ENCODE measurements at places on chromosomes 4 and X.

DNA sequence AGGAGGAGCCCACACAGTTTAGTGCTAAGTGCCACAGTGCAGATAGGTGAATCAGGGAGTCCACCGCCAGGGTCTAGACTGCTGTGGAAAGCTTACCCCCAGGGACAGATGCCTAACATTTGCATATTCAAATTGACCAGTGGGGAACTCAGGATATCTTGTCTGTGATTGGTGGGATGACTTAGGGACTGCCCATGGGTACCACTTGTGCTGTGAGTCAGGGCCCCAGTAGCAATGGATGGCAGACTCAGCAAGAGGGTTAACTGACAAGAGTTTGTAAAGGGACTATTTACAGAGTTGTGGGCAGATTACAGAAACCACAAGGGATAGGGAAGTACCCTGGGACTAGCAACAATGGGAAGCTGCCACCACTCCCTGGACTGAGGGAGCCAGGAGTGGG, 282.1 kb downstream of the BCOR start:
- DNase-seq, result no peak

DNA sequence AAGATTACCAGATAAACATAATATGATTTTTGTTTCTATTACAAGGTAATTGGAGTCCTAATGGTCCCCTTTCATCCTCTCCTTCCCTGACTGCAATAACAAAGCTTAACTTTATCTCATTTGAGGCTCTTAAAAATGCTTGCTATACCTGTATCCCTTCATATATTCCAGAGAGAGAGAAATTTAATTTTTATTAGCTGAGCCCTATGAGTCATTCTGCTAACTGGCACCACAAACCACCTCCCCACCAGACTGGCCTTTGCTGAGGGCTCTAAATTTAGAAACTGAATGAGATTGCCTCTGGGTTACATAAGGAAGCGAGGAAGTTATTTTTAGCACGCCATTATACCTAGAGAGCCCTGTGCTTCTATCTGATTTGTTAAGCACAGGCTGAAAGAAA, 27.4 kb downstream of the CBLL2 start:
- DNase-seq, result peak; percentile 36

DNA sequence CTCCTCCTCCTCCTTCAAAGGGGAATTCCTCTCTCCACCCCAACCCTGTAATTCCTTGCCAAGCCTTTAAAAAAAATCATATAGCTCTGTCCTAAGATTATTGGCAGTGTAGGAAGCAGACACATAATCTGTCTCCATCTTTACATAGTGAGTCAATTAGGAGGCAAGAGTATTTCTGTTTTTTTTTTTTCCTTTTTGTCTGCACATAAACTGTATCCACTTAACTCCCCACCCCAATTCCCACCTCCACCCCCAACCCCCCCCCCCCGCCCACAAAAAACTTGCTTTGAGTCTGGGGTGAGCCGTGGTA, 182.5 kb downstream of the RASL11B start:
- no peak for DNase-seq

DNA sequence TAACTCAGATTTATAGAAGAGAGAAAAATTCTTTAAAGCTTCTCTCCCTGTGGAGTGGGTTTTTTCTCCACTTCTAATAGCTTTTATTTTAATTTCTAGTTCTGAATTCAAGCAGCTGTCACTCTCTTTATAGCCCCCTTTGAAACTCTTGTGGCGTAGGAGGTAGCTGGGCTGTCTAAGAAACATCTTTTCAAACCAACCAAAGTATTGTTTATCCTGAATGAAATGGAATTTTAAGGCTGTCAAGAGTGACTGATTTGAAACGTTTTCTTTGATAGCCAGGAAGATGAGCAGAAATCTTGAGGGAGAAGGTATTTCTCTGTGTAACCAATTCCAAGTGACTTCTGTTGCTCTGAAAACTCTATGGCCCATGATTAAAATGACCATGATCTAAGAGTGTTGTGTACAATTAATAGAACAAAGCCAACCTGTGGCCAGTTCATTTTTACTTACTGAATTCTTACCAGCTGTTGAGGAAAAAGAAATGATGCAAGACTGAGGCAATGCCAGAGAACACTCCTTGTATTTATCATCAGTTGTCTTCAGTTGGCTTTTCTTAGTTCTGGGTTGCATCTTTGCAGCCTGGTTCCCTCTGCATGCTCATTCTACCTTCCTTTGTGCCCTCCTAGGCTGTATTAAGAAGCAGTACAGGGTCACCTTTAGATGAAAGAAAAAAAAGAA, 298.4 kb downstream of the ARHGAP10 start:
- DNase-seq, result no peak

GRCh38 chr4:21543514-21543913, 405.1 kb downstream of the KCNIP4 start:
- DNase-seq, result no peak

- DNase-seq, result no peak
Observed at GRCh38 chrX:9824554-9824953, 38.3 kb downstream of the SHROOM2 start.

GRCh38 chrX:71660562-71661416, 6.6 kb upstream of the LOC101059915 start:
- DNase-seq, result no peak

DNA sequence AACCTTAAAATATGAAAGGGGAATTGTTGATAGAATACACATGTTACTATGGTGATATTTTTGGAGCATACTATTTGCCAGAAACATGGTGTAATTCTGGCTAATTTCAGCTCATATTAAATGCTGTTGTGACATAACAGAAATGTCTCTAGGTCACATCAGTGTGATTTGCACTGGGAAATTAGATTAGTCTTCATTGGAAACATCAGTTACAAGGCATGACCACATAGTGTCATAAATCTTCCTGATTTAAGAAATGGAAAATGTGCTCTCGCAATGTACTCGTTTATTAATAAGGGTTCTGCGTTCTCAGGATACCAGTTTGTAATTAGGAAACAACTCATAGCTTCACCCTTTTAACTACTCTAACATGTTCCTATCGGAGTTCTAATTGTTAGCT, 72.9 kb upstream of the GYPA start:
- DNase-seq, result no peak

GRCh38 chrX:72021975-72022374, 109.7 kb downstream of the RTL5 start:
- DNase-seq, result peak; percentile 11

DNA sequence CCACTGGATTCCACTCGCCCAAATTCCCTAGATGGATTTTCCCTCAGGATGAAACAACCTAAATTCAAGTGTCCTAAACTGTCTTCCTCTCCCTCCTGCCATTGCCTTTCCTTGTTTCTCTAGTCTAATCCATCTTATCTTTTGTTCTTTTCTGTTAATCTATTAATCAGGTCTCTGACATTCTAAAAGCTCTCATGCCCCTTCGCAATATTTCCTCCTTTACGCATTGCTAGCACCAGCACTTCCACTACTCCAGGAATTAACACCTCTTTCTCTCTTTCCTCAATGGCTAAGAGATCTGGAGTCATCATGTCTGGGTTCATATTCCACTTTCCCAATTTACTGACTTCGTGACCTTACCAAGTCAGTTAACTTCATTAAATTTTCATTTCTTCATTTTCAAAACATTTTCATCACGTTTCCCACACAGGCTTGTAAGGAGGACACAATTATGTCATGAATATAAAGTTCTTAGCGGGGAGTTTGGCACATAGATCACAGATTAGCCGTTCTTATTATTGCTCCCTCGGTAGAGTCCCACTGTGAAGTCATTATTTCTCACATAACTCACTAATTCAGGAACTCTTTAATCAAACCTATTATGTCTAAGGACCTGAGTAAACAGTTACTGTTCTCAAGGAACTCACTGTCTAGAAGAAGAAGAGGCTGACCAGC, 45.3 kb downstream of the FAT4 start:
- no peak for DNase-seq

DNA sequence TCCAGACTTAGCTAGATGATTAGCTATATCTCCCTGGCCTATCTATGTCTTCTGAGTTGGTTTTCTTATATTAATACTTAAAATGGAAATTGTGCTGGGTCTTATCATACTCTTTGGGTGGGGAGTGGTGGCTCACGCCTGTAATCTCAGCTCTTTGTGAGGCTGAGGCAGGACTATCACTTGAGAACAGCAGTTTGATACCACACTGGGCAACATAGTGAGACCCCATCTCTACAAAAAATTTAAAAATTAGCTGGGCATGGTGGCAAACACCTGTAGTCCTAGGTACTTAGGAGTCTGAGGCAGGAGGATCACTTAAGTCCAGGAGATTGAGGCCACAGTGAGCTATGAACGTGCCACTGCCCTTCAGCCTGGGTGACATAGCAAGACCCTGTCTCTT, 30.4 kb downstream of the WDFY3 start:
- DNase-seq, result no peak

- DNase-seq, result no peak
Observed at GRCh38 chr4:130293692-130294091, 1197.7 kb downstream of the C4orf33 start.

DNA sequence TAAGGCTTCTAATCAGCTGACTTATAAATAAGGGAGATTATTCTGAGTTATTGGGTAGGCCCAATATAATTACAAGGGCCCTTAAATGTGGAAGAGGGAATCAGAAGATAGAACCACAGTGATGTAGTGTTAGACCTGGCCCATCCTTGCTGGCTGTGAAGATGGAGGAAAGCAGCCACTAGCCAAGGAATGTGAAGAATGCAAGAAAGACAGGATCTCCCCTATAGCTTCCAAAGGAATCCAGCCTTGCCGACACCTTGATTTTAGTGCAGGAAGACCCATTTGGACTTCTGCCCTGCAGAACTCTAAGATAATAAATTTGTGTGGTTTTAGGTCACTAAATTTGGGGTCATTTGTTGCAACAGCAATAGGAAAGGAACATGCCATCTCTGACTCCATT, 150.6 kb downstream of the SPATA18 start:
- DNase-seq, result no peak

GRCh38 chr4:144787365-144788258, 141.7 kb downstream of the HHIP start:
- peak; percentile 34 for DNase-seq

GRCh38 chr4:144204431-144204830, 63.9 kb upstream of the GYPA start:
- no peak for DNase-seq

DNA sequence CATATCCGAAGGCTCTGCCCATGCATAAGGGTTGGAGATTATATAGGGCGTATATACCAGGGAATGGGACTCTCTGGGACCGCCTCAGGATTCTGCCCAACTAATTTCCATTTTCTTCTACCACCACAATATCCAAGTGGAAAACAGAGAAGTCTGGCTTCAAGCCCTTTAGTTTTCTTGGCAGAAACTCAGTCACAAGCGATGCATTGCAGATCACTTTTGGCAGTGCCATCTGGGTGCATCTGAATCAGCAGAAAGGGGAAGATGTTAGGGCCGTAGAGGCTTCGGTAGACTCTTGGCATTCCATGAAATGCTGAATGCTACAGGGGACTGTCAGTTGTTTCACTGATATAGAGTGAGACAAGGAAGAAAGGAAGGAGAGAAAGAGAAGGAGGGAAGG, 94.1 kb upstream of the FAM9B start:
- DNase-seq, result no peak

GRCh38 chrX:45775468-45775867, 574.8 kb upstream of the DIPK2B start:
- peak; percentile 70 for DNase-seq

GRCh38 chrX:10190367-10190766, 33.6 kb downstream of the CLCN4 start:
- DNase-seq, result peak; percentile 58

GRCh38 chr4:2322227-2322626, 60.3 kb upstream of the MXD4 start:
- DNase-seq, result no peak

- DNase-seq, result no peak
Observed at GRCh38 chrX:1449036-1449822, 3.5 kb downstream of the ASMTL start.

GRCh38 chr4:189355590-189355989, 585.1 kb upstream of the FRG1 start:
- DNase-seq, result no peak

GRCh38 chr4:8156617-8157016, 2.0 kb downstream of the ABLIM2 start:
- no peak for DNase-seq

DNA sequence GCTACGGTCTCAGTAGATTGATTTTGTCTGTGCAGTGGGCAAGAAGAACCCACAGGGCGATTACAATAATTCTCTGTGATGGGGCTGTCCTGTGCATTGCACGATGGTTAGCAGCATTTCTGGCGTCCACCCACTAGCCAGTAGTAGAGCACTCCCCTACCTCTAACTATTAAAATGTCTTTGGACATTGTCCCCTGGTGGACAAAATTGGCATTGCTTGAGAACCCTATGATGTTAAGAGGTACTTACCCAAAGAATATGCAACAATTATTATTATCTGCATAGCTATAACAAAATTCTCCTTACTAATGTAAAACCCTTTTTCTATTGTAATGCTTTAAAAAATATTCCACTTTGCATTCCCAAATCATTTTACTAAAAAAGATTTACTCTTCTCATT, 109.5 kb upstream of the VCX3A start:
- DNase-seq, result peak; percentile 12

DNA sequence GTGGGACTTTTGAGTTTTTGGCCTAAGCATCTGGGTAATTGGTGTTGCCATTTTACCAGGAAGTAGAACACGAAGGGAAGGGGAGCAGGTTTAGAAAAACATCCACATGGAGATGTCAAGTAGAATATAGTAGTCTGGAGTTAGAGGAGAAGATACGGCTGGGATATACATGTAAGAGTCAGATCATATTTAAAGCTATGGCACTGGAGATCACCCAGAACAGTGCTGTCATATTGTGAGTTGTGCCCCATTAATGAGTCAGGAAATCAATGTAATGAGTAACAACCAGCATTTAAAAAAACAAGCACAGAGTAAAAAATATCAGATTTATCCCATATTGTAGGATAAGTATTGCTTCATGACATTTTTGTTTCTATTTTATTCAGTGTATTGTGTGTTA, 4.2 kb downstream of the GSTCD start:
- DNase-seq, result peak; percentile 35

- DNase-seq, result no peak
Observed at GRCh38 chr4:8373270-8373972, 67.1 kb downstream of the ACOX3 start.

- peak; percentile 43 for DNase-seq
Observed at GRCh38 chr4:145936997-145937901, 1.4 kb downstream of the ZNF827 start.

GRCh38 chr4:165945991-165946390, 73.0 kb downstream of the TLL1 start:
- DNase-seq, result no peak

GRCh38 chrX:43386875-43387274, 269.2 kb upstream of the MAOA start:
- DNase-seq, result no peak

GRCh38 chrX:19709812-19710518, 177.4 kb downstream of the SH3KBP1 start:
- peak; percentile 72 for DNase-seq

DNA sequence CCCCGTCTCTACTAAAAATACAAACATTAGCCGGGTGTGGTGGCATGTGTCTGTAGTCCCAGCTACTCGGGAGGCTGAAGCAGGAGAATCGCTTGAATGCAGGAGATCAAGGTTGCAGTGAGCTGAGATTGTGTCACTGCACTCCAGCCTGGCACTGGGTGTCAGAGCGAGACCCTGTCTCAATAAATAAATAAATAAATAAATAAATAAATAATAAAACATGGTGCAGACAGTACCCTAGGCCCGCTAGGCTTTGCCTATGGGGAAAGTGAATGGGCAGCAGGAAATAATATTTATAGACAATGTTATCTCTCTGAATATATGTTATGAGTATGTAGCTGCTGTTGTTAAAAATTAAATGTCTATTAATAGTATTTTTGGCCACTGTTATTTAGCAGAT, 130.4 kb downstream of the LARP7 start:
- DNase-seq, result no peak

GRCh38 chr4:148795156-148795864, 353.1 kb upstream of the NR3C2 start:
- peak; percentile 11 for DNase-seq

Data from ACHN (cell line).